Effector CD4-positive, alpha-beta T cell (primary cell): ENCODE measurements at places on chromosomes 4 and X.

- DNase-seq = no peak
Observed at GRCh38 chr4:97317671-97318070, 825.6 kb downstream of the STPG2 start.

DNA sequence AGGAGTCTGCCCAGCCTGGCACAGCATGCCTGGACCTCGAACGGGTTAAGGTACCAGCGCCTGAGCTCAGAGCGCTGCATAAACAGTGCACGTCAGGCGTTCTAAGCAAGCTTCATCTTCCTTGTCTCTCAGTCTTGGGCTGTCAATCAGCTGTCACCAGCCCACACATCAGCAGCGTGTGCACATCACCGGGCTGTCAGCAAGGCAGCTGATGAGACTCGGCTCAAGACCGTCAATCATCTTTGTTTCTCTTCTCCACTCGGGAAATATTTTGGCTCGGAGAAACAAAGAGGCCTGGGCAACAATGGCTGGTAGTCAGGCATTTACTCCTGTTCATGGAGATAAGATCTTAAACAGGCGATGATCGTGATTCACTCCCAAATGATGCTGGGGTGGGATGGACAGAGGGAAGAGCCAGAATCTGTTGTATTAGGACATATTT, 141.3 kb downstream of the LDB2 start:
- DNase-seq = no peak

DNA sequence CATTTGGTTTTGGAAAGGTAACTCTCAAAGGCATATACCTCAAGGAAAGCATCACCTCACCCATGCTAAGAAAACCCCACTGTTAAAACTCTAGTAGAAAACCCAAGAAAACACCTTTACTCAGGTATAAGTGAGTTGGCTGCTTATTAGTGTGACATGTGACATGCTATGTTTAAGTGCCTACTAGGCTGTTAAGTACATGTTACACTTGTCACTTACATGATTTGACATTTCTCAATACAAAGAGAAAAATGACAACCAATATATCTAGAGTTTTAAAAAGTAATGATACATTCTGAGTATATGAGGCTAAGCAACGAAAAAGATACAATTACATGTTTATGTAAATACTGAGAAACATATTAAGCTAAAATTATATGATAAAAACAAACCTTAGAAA, 1548.3 kb upstream of the TENM3 start:
- DNase-seq = no peak

DNA sequence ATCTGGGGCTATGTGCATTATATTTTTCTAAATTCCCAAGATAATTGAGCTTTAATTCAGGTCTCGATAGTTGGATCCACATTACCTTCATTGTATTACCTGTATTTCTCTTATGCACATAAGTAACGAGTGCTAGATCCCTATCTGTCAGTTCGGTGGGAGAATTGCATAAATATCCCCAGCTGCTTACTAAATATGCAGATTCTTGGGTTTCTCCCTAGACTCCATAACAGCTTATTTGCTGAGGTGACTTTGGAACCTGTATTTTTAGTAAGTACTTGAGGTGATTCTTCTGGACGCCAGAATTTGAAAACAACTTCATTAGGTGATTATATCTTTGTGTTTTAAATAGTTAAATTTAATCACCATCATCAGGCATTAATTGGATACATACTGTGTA, 15.0 kb downstream of the UGT8 start:
- DNase-seq = no peak

DNA sequence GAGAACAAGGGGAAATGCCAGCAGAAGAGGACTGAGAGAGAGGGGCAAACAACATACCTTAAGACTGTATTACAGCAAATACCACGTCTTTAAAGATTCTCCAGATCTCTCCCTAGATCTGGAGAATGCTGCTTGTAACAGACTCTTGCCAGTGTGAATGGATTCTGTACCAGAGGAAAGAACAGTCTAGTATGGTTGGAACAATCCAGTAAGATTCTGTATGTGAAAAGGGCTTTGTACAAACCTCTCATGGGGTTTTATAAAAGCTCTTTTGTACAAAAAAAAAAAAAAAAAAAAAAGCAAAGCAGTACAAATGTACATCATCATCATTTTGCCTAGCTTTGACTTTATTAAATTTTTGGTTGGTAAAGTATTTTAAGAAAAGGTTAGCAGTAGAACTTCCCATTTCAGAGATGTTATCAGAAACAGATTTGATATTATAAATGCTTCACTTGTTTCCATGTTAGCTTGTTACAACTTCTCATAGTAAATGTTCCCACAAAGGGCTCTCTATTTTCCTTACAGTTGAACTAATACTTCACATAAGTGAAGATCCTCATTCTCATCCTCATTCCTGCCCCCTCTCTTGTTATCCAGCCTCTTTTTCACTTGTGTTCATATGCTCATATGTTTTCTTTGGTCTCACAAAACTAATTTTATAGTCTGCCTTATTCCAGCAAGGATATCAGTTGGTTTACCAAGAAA, 144.2 kb downstream of the EDA start:
- no peak for DNase-seq

DNA sequence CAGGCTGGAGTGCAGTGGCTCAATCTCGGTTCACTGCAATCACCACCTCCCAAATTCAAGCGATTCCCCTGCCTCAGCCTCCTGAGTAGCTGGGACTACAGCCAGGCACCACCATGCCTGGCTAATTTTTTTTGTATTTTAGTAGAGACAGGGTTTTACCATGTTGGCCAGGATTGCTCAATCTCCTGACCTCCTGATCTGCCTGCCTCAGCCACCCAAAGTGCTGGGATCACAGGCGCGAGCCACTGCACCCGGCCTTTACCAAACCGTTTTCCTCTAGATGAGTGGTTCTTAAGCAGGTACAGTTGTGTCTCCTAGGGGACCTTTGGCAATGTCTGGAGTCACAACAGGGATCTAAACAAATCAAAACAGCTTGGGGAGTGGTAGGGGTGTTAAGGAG, 11.6 kb downstream of the AMELX start:
- DNase-seq = no peak

GRCh38 chrX:80420147-80420546, at the start of gene TENT5D:
Gene TENT5D (plus strand): TSS chrX:80420447. CDS start chrX:80442540, 22,093 bp downstream.
- DNase-seq = no peak

DNA sequence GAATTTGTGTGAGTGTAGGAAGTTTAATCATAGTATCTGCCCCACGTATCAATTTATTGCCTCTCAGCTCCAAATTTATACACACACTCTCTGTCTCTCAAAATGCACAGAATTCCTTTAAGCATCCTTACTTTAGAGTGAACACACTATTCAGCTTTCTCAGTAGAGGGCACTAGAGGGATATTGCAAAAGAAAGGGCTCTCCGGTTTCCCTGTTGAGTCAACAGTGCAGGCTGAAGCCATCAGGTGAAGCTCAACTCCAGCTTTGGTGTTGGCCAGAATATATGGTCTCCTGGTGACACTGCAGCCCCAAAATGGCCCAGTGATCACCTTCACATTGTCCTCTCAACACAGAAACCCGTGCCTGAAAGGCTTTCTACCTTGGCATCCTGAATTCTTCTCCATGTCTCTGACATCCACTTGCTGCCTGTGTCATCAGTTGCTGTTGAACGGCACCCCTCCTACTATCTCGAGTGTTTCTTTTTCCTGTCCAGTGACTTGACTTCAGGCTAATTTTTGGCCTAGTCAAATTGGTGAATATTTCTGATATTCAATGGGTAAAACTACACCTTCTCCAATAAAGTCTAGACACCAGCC, 670.5 kb downstream of the GABRG1 start:
- DNase-seq = no peak

- DNase-seq = no peak
Observed at GRCh38 chr4:154471526-154472331, 19.9 kb downstream of the DCHS2 start.

- DNase-seq = no peak
Observed at GRCh38 chrX:134007716-134008115, 22.3 kb upstream of the GPC3 start.

- DNase-seq = no peak
Observed at GRCh38 chrX:74781507-74782034, 143.7 kb downstream of the NEXMIF start.

- no peak for DNase-seq
Observed at GRCh38 chr4:55733932-55734331, 85.7 kb upstream of the EXOC1L start.

DNA sequence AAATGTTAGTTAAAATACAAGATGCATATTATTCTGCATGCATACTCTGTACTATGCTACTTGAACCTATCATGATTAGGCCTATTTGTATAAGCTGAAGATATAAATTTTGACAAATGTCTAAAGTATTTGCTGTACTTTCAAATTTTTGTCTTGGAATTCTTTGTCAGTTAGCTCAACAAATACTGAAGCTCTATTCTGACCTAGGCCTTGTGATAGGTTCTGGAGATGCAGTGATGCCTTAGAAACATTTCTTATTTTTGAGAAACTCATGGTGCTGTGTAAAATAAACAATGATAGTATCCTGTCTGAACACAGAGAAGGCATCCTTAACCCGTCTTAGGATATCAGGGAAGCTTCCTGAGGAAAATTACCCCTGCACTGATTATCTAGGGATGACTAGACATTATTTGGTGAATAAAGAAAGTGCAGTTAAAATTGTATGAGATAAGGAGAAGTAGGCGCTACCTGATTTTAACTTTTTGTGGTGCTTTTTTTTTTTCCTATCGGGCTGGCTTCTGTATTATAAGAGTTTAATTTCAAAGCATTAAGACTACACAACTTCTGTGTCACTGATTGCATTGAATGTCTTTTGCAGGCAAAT, 43.4 kb downstream of the MOB1B start:
- DNase-seq = no peak

DNA sequence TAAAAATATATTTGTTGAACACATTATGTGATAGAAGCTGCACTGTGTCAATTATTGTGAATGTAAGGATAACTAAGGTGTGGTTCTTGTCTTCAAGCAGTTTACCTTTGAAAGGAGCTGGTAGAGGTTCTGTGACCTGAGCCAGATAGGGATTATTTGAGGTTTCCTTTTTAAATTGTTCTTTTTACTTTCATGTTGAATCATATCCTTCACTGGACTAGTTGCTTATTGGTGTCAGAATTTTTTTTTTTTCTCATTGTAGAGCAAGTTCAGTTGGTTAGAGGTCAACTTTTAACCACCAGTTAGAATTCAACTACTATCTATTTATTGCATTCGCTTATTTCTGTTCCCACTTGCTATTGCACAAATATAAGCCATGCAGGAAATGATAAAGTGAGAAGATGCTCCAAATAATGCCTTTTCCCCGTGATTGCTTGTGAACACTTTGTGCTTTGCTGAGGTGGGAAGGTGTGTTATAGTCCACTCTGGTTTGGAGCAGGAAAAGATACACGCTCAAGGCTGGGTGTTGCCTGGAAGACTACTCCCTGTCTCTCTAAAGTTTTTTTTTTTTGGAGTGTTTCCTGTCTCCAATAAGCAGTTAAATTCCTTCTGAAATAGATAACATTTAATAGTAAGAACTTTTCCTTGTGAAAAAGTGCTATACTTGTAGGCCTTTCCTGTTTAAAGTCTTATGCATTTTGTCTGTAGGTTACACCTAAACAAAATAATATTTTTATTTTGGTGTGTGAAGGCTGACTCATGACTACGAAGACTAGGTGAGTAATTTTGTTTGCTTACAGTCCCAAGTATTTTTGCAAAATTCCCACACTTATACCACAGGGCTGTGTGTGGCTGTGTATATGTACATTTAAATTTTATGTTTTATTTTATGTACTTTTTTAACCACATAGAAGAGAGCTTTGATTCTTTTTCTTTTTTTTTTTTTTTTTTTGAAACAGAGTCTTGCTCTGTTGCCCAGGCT, 83.8 kb upstream of the LCORL start:
- no peak for DNase-seq

DNA sequence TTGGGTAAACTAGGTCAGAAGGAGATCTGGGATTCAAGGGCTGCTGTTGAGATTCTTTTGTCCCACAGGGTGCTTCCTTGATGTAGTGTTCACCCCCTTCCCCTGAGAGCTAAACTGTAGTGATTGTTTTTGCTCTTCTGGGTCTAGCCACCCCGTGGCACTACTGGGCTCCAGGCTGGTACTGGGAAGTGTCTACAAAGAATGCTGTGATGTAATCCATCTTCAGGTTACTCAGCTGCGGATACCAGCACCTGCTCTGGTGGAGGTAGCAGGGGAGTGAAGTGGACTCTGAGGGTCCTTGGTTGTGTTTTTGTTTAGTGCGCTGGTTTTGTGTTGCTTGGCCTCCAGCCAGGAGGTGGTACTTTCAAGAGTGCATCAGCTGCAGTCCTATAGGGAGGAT, 365.5 kb downstream of the ZNF674 start:
- no peak for DNase-seq

- DNase-seq = no peak
Observed at GRCh38 chrX:103651151-103651773, 22.5 kb downstream of the TCEAL1 start.

- no peak for DNase-seq
Observed at GRCh38 chrX:13001961-13002671, 27.2 kb downstream of the TMSB4X start.
